ENCODE measurements at places on chromosomes 7 and 10.

DNA sequence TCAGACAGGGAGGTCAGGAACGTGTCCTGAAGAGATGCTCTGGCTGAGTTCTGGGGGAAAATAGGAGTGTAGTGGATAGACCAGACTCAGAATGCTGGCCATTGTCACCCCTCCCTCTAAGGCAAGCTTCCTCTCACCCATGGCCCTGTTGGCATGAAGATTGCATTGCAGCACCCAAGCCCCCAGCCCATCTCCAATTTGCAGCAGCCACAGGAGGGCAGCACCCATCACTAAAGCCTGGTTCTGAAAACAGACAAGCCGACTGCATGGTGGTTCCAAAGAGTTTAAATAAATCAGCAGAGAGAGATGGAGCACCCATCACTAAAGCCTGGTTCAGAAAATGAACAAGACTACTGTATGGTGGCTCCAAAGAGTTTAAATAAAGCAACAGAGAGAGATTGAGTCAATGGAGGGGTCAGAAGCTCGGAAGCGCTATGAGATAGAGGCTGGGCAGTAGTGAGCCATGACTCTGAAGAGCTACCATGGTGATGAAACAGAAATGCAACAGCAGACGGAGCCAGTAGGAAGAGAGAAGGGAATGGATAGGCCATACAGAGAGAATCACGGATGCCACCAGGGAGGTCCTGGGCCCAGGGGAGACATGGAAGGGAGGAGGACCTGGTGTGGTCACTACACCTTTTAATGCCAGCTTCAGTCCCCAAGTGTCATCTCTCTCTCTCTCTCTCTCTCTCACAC, 237.9 kb upstream of the MYO3A start:
- DNase-seq = no peak

GRCh38 chr7:71348821-71349681, 217.1 kb downstream of the GALNT17 start:
- DNase-seq = no peak

GRCh38 chr10:66390926-66391325, 534.9 kb upstream of the LRRTM3 start:
- DNase-seq = no peak

GRCh38 chr7:123120286-123120685, 79.5 kb downstream of the SLC13A1 start:
- DNase-seq = no peak

DNA sequence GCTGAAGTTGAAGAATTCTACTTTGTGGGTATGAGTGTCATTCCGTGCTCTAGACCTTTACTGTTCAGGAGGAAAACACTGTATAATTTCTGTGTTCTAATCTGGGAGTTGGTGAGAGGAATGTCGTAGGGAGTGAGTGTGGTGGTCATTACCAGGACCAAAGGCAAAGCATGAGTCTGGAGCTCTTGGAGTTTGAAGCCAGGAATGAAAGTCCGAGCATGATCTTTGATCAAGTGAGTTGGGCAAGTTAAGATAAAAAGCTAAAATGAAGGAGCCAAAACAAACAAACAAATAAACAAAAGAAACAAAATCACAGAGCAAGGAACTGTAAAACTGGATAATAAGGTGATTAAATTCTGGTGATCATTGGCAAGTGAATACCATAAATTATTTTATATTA, 161.4 kb downstream of the AGMO start:
- no peak for DNase-seq

GRCh38 chr7:69166979-69167516, 431.2 kb upstream of the AUTS2 start:
- no peak for DNase-seq

DNA sequence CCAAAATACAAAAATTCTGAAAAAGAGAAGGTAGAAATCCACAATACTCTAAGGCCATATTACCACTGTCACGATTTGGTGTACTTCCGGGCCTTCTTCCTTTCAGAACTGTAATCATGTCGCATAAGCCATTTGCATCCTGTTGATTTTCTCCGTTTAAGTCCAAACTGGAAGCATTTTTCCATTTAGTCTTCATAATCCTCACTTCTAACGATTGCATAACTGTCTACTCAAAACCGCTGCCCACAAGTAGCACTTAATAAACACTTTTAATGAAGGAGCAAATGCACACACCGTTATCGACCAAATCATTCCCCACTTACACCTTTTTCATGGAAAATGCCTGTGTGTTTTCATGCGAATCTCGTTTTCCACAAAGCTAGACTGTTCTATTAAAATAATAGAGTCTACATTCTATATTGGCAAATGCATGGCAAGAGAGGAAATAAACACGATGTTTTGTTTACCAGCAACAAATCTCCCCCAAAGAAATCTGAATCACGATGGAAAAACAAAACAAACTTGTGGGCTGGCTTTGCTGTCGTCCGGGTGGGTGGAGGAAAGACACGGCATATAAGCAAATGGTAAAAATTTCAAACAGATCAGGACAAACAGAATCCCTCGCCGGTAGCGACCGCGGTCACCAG, 1.0 kb downstream of the ATE1 start:
- DNase-seq = no peak

- DNase-seq = no peak
Measured at GRCh38 chr10:113301342-113301984, 251.4 kb upstream of the HABP2 start.

DNA sequence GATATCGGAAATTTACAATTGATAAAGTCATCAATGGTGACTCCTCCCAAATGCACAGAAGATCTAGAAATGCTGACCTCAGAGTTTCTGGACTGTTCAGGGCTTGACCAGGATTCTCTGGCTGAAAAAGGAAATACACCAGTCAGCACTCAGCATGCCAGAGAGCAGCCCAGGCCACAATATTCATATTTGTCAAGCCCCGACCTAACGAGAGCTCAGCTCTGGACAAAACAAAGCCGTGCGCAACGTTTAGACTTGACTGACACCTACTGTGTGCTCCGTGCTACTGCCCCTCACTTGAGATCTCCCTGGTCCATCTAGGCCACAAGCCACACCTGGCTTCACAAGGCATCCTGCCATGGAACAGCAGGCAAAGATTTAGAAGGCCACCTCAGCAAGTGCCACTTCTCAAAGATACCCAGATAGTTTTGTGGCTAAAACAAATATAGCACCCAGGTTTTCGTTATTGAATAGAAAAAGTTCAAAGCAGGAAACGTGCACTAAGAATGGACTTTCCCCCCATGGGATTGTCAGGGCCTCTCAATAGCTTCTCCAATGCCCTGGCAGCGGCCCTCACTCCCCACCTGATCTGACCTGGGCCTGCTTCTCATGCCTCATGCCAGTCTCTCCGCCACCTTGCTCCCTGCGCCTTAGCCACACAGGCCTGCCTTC, 218.3 kb downstream of the FAM107B start:
- DNase-seq = no peak

- DNase-seq = no peak
Measured at GRCh38 chr7:71182438-71182935, 50.5 kb downstream of the GALNT17 start.

DNA sequence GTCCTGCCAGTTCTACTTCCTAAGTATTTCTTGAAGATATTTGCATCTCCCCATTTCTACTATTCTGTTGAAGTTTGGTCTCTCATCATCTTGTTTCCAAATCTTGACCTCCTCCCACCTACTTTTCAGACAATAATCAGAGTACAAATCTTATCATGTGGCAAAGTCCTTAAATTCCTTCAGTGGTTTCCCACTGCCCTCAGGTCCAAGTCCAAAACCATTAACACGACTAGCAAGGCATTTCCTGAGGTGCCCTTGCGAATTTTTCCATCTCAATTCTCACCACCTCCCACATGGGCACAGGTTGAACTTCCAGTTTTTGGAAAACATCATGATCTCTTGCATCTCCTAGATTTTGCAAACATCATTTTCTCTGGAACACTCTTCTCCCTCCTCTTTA, 97.2 kb upstream of the CDK1 start:
- DNase-seq = no peak

GRCh38 chr10:33376976-33377657, 42.6 kb upstream of the NRP1 start:
- no peak for DNase-seq

GRCh38 chr7:5629941-5630340, 151.5 kb downstream of the RNF216 start:
- peak; percentile 38 for DNase-seq

- no peak for DNase-seq
Measured at GRCh38 chr10:87973635-87974034, 110.2 kb downstream of the PTEN start.

- no peak for DNase-seq
Measured at GRCh38 chr7:100745184-100745583, 11.8 kb downstream of the ZAN start.

GRCh38 chr10:49645417-49645816, 31.6 kb downstream of the CHAT start:
- DNase-seq = no peak

DNA sequence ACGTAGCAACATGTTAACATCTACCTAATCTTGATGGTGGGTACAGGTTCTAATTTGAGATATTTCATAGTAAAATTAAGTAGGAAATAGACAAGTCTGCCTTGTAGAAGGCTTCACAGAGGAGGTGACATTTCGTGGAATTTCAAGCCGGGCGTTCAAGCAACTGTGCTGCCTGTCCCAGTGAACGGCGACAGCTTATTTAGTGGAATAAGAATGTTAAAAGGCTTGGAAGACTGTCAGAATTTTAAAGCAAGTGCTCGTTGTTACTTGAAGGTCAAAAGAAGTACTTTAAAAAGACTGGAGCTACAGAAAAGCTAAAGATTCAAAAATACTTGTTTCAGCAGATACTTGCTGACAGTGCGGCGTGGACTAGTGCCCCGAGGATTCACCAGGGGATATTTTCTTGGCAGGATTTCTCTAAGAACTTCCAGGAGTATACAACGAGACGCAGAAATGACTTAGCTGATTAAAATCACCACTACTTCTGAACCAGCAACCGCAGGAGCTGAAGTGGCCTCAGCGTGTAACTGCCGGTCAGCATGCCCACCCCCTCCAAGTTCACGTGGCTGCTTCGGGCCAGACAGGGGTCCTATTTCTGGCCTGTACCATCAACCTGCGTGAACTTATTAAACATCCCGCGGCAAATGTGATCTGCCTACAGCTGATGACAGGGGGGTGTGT, 46.5 kb downstream of the CTBP2 start:
- no peak for DNase-seq

- DNase-seq = no peak
Measured at GRCh38 chr7:26038201-26038990, 113.6 kb upstream of the NFE2L3 start.

DNA sequence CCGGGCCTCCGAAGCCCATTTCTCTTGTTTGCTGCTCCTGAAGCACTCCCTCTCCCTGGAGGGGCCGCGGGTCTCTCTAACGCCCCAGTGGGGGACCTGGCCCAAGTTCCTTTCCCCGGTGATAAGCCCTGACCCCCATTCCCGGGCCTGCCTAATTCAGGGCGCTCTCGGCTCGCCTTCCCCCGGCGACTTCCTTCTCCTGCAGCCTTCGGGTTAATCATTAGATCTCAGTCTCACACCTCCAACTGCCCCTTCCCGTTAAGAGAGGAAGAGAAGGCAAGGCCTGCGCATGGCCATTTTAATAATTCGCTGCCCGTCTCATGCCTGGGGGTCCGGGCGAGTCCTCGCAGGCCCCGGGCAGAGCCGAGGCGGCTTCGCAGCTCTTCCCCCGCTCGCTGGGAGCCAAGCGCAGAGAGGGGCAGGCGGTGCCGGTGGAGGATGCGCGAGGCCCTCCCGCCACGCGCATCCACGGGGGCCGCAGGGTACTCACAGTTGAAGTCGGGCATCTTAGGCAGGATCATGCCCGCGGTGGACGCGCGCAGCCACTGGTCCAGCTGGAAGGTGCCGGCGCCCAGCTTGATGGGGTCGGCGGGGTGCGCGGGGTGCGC, 1.2 kb downstream of the MNX1 start:
- DNase-seq = no peak

DNA sequence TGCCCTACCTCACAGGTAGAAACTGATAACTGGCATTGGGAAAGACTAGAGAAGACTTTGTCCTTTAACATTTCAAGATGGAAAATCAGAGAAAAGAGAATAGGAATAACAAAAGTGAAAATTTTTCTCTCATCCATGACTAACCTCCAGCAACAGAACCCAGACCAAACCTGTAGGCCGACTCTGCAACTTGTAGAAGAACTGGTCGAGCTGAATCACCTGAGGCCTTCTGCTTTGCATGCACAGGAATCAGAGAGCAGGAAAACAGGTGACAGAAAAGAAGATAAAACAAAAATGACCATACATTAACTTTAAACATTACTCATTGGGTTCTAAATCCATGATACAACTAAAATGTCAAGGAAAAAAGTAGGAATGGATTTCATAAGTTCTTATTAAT, 137.1 kb downstream of the SLC25A13 start:
- no peak for DNase-seq

DNA sequence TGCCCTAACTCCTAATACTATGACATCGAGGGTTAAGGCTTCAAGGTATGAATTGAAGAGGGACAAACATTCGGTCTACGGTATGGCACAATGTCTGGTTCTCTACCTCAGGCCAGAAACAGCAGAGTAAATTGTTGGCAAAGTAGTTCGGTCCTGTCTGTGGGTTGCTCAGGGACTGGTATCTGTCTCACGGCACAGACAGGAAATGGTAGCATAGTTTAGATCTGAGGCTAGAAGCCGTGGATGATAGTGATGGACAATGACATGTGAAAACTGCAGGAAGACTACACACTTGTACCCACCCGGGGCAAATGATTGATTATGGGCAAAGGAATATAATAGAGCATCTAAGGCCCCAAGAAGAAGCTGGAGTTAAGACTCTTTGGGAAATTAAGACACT, 106.2 kb downstream of the TWIST1 start:
- no peak for DNase-seq

DNA sequence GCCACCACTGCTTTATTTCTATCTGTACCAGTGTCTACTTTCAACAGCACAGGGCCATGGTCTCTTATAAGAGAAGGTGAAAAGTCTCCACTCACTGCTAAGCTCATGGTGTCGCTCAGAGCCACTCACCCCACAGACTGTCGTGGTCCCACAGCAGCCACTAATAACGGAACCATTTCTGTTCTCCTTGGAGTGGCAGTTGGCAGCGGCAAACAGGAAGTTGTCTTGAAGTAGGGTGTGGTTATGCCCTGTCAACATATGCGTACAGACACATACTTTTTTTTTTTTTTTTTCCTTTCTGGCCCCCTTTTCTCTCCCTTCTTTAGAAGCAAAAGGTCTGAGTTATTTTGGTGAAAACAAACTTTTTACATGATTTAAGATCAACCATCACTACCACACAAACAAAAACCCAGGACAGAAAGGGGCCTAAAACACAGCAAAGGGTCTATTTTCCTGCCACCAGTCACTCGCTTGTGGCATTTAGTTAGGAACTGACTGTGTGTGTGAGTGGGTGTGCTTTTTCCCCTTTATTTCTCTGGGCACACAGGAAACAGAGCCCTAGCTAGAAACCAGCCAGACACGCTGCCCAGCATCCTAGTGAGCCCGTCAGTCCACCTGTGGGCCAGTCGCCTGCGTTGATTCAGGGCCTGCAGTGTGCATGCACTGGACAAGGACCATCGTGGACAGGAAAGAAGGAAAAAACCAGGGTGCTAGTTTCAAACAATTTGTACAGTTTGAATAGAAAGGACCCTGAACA, 96.7 kb upstream of the EFCAB10 start:
- no peak for DNase-seq

- DNase-seq = no peak
Measured at GRCh38 chr10:89413398-89413912, 913 bp upstream of the IFIT5 start.
